ENCODE measurements at places on chromosomes 5 and 9. TPM values are rescaled to one million over a fixed set of nuclear protein-coding genes. Genes with fewer than 3 reads are reported as not detected.

Gene PKD2L2
- not detected for total RNA-seq

Gene ZFP37
- 1.4 TPM for total RNA-seq

Gene ZBED3
- total RNA-seq = 4.1 TPM

Gene ACSL6
- 0.10 TPM for total RNA-seq

Gene MLANA
- total RNA-seq = not detected

Gene DBH
- total RNA-seq = not detected

Gene ITGA2
- 10.3 TPM for total RNA-seq

Gene CFAP77
- 0.15 TPM for total RNA-seq

Gene MYMK
- total RNA-seq = not detected

Gene PLK2
- total RNA-seq = 34.3 TPM

Gene PTGER4
- total RNA-seq = 7.5 TPM

Gene FGF1
- 0.24 TPM for total RNA-seq

Gene ZNF454
- not detected for total RNA-seq

Gene FGF10
- total RNA-seq = not detected

Gene ZSWIM6
- 3.9 TPM for total RNA-seq

Gene GAS1
- 0.09 TPM for total RNA-seq

Gene EXOSC3
- total RNA-seq = 80.0 TPM

Gene FOXE1
- total RNA-seq = 3.9 TPM

Gene LCP2
- total RNA-seq = not detected

Gene EDIL3
- 0.12 TPM for total RNA-seq

Gene GCNT4
- 0.29 TPM for total RNA-seq

Gene TNFSF8
- not detected for total RNA-seq

Gene SURF2
- total RNA-seq = 47.8 TPM

Gene CDO1
- not detected for total RNA-seq

Gene CATSPER3
- total RNA-seq = 0.15 TPM

Gene CD72
- 0.22 TPM for total RNA-seq

Gene DDX4
- total RNA-seq = not detected

Gene PCDHGA4
- 0.13 TPM for total RNA-seq

Gene RFESD
- total RNA-seq = 1.3 TPM

Gene NUTM2F
- not detected for total RNA-seq

Gene PCA3
- not detected for total RNA-seq

Gene IRX1
- not detected for total RNA-seq

Gene PCDHB16
- total RNA-seq = 0.09 TPM

Gene PDCD1LG2
- total RNA-seq = 0.15 TPM

Gene TMEM174
- not detected for total RNA-seq

Gene PFN3
- total RNA-seq = not detected

Gene SLC6A3
- total RNA-seq = 1.3 TPM

Gene FAM53C
- total RNA-seq = 19.5 TPM

Gene CNTFR
- 0.06 TPM for total RNA-seq

Gene C9orf50
- total RNA-seq = not detected

Gene PTPRD
- total RNA-seq = 0.35 TPM

Gene SLC4A9
- total RNA-seq = 0.02 TPM

Gene GPR151
- not detected for total RNA-seq

Gene RUFY1
- total RNA-seq = 27.2 TPM

Gene LOX
- 1.4 TPM for total RNA-seq

Gene IL5
- not detected for total RNA-seq

Gene FBLL1
- 0.14 TPM for total RNA-seq

Gene GHR
- total RNA-seq = 0.05 TPM

Gene PITX1
- 30.9 TPM for total RNA-seq

Gene IL4
- not detected for total RNA-seq

Gene PCDH1
- 3.4 TPM for total RNA-seq

Gene GRXCR2
- total RNA-seq = not detected

Gene FYB1
- total RNA-seq = 11.5 TPM

Gene PCDHA5
- 0.70 TPM for total RNA-seq

Gene PCDHB11
- total RNA-seq = 0.07 TPM

Gene WWC1
- 70.4 TPM for total RNA-seq

Data from A549 treated with AZD2906 at 1 μM for 4 hours (cell line).